AML-193 (cell line): ENCODE measurements at places on chromosomes 3 and 15.

- no peak for DNase-seq
These were observed 56.4 kb downstream of the PLD1 start for GRCh38 chr3:171753665-171754408.

GRCh38 chr3:123453675-123454074, 4.8 kb upstream of the ADCY5 start:
- no peak for DNase-seq

GRCh38 chr3:42430781-42431532, 20.5 kb upstream of the LYZL4 start:
- DNase-seq, result no peak

GRCh38 chr3:127233371-127233770, 40.4 kb downstream of the PRR23E start:
- no peak for DNase-seq

DNA sequence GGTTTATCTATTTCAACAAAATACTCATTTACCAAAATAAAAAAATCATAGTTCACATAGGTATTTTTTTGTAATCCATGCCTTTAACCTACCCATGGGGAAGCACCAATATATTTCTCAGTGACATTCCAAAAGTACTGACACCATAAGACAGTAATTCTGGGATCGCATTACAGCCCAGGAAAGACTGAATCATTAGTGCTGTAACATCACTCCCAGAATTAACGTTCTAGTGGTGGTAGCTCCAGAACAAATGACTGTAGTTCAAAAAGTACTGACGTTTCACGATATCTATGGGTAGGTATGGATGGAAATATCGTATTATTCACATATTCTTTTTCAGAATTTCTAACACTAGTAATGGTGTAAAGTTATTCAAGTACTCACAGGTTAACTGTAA, 54.3 kb upstream of the NEK10 start:
- DNase-seq, result no peak

DNA sequence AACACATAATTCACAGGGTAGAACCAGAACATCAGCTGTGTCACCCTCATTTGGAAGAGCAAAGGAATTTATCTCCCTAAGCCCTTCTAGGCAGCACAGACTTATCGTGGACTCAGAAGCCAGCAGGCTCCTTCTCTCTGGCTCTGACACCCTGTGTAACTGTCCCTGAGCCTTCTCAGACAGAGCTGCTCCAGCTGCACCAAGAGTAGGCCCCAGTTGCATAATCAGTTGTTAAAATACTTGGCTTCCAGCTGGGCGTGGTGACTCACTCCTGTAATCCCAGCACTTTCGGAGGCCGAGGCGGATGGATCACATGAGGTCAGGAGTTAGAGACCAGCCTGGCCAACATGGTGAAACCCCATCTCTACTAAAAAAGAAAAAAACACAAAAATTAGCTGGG, 49.4 kb upstream of the ACVR2B start:
- no peak for DNase-seq

GRCh38 chr15:100812802-100813201, 66.8 kb upstream of the ALDH1A3 start:
- no peak for DNase-seq

DNA sequence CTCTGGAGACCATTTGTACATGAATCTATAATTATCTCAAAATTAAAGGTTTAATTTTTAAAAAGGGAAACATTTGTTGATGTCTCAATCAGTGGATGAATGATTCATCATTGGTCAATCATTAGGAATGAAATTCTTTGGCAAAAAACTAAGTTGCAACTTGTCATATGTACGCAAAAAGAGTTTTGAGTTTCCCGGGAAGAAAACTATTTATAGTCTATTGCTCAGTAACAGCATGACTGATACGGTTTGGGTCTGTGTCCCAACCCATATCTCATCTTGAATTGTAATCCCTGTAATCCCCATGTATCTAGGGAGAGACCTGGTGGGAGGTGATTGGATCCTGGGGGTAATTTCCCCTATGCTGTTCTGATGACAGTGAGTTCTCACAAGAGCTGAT, 765.8 kb upstream of the ROBO1 start:
- no peak for DNase-seq

DNA sequence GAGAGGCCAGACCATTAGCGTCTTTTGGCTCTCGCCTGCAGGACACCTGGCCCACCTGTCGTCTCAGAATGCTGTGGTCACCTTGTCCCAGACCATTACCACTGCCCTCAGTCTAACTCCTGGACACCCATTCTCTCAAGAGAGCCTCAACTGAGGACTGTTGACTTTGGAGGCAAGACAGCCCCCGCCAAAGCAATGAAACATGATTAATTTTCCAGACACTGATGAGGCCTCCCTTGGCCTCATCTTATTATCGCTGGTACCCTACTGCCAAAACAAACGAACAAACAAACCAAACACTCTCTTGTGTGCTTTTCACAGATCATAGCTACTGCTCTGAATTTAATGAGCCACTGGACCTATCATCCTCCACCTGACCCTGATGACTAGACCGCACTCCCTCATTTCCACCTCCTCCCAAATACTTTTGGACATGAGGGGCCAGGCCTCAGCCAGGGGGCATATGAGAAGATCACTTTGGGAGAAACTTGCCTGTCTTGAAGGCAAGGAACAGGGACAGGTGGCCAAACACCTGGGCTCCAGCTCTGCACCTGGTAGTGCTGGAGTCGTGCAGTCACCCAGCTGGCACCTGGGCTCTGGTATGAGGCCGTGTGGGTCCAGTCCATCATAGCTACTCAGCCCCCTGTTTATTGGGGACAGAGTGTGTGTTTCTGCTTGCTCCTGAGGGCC, 27.6 kb downstream of the ALS2CL start:
- no peak for DNase-seq

DNA sequence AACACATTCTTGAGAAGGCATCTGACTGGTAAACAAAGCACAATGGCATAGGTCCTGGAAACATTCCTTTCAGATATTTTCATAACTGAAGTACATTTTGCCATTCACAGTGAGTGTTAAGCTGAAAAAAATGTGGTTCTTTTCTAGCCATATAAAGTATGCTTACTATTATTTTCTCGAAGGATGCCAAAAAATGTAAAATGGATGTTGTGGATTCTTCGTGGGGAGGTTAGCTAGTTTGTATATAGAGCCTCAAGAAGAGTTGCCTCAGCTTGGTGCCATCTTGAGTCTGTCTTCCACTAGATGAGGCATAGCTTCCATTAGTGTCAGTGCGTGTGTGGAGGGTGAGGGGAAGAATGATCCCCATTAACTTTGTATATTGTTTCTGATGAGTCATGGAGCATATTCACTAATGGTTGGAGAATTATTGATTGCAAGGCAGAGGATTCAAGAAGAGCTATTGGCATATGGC, 4.1 kb downstream of the MBNL1 start:
- peak; percentile 68 for DNase-seq

- peak; percentile 76 for DNase-seq
These were observed 7.8 kb upstream of the ZNF710 start for GRCh38 chr15:89993349-89993748.

DNA sequence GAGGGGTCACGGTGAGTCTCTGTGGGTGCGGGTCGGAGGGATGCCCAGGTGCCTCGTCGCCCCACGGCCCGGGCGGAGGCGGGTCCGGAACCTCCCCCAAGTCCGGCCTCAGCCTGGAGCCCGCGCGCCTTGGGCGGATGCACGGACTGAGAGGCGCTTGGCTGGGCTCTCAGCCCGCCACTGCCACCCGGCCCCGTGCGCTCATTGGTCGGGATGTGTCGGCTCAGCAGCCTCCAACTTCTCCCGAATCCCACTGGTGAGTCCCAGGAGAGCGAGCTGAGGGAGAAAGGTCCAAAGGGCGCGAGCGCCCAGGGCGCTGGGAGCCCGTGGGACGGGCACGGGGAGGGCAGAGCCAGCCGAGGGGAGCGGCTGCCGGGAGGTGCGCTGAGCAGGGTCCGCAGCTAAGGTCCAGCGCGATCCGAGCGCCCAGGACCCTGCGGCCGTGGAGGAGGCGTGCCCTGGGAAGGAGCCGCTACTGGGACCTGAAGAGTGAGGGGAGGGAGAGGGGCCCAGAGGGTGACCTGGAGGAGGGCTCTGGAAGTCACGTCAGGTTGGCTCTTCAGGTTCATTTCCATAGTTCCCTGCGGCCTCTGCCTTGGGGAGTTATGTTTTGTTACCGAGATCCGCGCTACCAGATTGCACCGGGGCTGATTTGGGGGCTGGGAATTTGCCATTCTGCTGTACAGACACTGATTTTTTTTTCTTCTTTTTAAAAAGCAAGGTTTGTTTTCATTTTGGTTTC, at the start of gene MME:
Gene MME (plus strand): TSS at position 574 of the 742 bp plus-strand sequence. CDS start 3,849 bp downstream, outside the sequence.
- DNase-seq, result no peak

DNA sequence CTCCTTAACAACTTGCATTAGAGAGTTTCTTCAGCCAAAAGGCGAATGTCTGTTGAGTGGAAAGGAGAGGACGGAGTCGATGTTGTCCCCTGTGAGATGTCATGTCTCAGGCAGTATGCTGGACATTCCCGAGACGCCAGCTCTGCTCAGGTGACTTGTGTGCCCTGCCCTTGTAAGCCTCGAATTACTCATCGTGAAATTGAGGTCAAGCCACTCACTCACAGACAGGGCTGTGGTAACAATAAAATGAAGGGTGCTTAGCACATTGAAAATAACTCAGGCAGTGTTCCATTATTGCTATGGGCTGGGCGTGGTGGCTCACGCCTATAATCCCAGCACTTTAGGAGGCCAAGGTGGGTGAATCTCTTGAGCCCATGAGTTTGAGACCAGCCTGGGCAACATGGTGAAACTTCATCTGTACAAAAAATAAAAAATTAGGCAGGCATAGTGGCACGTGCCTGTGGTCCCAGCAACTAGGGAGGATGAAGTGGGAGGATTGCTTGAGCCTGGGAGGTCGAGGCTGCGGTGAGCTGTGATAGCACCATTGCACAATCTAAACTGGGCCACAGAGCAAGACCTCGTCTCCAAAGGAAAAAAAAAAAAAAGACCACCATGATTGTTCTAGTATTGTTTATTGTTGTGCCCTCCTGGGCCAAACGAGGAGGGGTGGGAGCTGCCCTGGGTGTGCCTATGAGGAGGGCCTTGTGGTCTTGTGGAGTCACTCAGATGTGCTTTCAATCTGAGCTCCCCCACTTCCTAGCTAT, 214.4 kb downstream of the THSD4 start:
- no peak for DNase-seq

DNA sequence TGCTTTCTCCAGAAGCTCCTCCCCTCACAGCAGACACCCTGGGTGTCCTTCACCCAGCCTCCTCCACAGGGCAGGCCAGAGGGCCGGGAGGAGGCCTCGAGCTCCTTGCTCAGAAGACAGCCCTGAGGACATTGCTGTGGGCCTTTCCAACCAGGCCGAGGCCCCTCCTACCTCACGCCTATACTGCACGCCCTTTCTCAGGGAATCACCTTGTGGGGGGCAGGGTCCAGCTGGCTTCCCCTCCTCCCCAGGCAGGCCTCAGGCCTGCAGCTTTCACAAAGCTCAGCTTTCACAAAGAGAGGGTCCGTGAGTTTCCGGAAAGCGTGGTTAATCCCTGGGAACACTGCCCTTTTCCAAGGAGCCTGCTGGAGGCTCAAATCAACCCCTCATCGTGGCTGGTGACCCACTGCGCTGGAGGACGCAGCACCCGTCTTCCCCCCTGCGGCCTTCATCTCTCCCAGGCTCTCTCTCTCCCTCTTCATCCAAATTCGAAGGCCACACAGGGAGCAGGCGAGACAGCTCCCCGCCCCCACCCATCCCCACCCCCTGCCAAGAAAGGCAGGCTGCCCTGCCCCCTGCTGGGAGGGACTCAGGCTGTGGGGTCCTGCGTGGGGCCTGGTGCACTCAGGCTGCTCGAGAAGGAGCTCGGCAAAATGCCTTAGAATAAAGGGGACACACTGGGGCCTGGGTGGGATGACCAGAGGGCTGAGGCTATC, 79.4 kb downstream of the OCA2 start:
- DNase-seq, result no peak

DNA sequence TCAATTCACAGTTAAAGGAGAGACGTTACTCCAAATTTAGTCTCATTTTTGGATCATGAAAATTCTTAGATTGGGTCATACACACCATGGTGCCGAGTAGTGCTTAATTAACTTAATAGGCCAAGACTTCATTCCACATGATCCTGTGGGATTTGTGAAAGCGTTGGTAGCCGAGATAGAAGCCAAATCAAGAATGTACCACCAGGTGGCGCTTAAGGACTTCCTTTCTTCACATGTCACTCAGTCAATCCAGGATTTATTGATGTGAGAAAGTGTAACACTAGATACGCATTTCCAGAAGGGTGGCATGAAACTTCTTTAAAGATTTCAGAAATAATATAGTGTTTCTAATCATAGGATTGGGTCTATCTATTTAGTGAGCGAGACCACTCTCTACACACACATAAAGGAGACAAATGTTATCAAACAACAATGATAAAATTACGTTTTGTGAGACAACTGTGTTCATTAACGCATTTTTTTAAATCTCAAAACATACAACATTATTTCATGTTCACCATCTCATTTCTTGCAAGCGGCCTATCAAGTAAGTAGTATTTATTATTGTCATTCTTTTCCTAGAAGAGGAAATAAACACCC, 436.1 kb downstream of the CHL1 start:
- DNase-seq, result peak; percentile 43

DNA sequence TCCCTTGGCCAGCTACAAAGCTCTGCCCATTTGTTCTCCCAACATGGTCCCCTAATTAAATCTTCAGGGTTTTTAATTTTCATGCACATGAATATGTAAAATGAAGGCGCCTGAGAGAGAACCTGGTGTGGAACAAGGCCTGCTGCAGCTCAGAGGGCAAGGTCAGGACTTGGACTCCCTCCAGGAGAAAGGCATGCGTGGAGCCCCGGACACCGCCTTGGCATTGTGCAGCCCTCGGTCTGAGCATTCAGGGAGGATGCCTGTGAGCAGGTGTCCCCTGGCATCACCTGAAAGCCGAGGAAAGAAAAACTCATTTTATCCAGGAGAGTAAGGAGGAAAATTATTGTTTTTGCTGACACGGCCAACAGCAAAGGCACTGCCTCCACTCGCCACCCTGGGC, 33.8 kb upstream of the EPHB1 start:
- no peak for DNase-seq

DNA sequence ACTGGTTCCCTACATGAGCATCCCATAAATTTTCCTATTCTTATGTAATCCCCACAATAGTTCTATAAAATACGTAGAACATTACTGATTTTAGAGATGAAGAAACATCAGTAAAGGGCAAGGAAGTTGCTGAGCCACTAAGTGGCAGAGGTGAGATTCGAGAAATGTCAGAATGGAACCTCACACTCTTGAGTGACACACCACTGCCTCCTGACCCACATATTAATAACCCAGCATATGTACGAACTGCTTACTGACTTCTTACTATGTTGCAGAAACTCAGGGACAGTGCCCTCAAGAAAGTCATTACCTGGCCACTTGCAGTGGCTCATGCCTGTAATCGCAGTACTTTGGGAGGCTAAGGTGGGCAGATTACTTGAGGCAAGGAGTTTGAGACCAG, 1022.4 kb downstream of the FHIT start:
- DNase-seq, result no peak

DNA sequence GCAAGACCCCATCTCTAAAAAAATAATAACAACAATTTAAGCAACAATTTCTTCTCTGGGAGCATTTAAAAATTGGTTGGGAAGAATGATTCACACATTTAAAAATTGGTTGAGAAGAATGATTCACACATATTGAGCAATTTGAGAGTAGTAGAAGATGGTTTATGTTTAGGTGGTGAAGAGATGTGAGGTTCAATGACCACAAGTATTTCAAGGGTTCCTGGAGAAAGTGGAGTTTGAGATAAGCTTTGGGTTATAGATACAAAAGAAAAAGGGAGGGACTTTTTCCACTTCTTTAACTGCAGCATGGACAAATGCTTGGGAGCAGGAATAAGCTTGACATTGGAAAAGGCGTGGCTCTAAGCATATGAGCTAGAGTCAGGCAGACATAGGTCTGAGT, 145.7 kb upstream of the NPHP3 start:
- no peak for DNase-seq
